CD4-positive, CD25-positive, alpha-beta regulatory T cell (primary cell): ENCODE measurements at places on chromosomes 4 and X. TPM values are rescaled to one million over a fixed set of nuclear protein-coding genes. Genes with fewer than 3 reads are reported as not detected.

- no peak overlapping the region for H3K27ac ChIP-seq
- H3K4me3 ChIP-seq = no peak overlapping the region
- H3K27me3 ChIP-seq = no peaks in the 10 kb centered on the region
- no peaks in the 10 kb centered on the region for H3K36me3 ChIP-seq
These were observed 34.4 kb upstream of the ZFP42 start for GRCh38 chr4:187961171-187961570.

- peaks cover 52% of the 10 kb centered on the region for H3K36me3 ChIP-seq
- peaks cover 12% of the 10 kb centered on the region for H3K4me1 ChIP-seq
- DNase-seq = no peak
- H3K4me3 ChIP-seq = no peak overlapping the region
These were observed 12.5 kb downstream of the CCNG2 start for GRCh38 chr4:77169481-77169880.

- H3K4me3 ChIP-seq = no peak overlapping the region
- H3K27ac ChIP-seq = no peak overlapping the region
- no peaks in the 10 kb centered on the region for H3K4me1 ChIP-seq
- DNase-seq = no peak
These were observed 349.1 kb downstream of the ANK2 start for GRCh38 chr4:113398441-113399143.

DNA sequence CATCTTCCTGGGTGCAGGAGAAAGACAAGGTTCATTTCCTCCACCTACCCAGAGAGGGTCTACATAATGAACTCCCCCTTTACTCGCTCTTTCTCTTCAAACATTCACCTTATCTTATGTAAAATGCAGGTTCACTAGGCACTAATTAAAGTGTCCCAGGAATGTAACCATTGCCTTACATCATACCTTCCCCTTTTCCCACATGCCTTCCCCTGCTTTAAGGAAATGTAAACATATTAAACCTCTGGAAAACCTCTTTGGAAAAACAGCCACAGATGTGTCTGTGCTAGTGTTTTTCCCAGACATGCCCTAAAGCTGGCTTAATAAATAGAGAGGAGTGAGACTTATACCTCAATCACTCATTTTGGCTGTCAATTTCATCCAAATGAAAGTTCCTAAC is 15.8 kb downstream of the TBC1D9 start:
- peaks cover 2% of the 10 kb centered on the region for H3K27me3 ChIP-seq
- H3K4me1 ChIP-seq = no peaks in the 10 kb centered on the region
- no peak overlapping the region for H3K27ac ChIP-seq
- no peaks in the 10 kb centered on the region for H3K36me3 ChIP-seq
- DNase-seq = no peak

DNA sequence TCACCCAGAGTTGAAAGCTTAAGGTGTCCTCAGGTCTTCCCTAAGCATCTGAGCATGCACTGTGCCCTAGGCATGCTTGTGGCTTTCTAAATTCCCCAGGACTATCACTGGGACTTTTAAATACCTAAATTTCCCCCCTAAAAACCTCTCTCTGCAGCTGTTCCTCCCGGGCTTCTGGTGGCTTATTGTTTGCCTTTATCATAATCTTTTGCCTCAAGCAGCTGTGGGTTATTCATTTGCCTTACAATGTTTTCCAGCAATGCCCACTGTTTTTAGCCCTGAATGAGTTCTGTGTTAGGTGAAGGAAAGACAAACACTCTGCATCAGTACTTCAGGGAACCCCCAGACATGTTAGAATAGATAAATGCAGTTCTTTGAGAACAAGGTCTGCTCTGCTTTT is 455.0 kb downstream of the ZIC3 start:
- DNase-seq = no peak
- H3K27me3 ChIP-seq = no peaks in the 10 kb centered on the region
- H3K27ac ChIP-seq = no peak overlapping the region
- H3K36me3 ChIP-seq = no peaks in the 10 kb centered on the region

GRCh38 chr4:4395849-4396627 is 9.1 kb downstream of the NSG1 start:
- H3K4me3 ChIP-seq = no peak overlapping the region
- H3K36me3 ChIP-seq = no peaks in the 10 kb centered on the region
- no peaks in the 10 kb centered on the region for H3K4me1 ChIP-seq
- no peak overlapping the region for H3K27ac ChIP-seq
- H3K27me3 ChIP-seq = peaks cover 2% of the 10 kb centered on the region
- no peak for DNase-seq

DNA sequence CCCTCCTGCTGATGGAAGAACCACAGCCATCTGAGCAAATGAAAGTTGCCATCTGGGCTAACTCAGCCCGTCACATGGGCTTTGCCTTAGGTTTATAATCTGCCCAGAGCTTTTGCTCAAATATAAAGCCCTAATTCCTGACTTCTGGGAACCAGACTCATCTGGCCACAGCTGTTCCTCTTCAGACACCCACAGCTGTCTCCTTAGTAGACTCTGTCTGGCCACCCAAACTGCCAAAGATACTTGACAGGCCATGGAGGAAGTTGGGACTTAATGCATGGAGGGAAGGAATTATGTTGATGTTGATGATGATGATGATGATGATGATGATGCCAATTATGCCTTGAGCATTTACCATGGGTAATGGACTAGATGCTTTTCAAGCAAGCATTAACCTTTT is 8.0 kb downstream of the LGI2 start:
- no peaks in the 10 kb centered on the region for H3K36me3 ChIP-seq
- no peak overlapping the region for H3K27ac ChIP-seq
- DNase-seq = no peak
- peaks cover 10% of the 10 kb centered on the region for H3K27me3 ChIP-seq
- no peaks in the 10 kb centered on the region for H3K4me1 ChIP-seq
- H3K4me3 ChIP-seq = no peak overlapping the region

The GCNA gene
- total RNA-seq = 3.7 TPM

The PPP2R2C gene
- total RNA-seq = not detected

The FGA gene
- not detected for total RNA-seq
